ENCODE measurements at places on chromosomes 4 and X.

DNA sequence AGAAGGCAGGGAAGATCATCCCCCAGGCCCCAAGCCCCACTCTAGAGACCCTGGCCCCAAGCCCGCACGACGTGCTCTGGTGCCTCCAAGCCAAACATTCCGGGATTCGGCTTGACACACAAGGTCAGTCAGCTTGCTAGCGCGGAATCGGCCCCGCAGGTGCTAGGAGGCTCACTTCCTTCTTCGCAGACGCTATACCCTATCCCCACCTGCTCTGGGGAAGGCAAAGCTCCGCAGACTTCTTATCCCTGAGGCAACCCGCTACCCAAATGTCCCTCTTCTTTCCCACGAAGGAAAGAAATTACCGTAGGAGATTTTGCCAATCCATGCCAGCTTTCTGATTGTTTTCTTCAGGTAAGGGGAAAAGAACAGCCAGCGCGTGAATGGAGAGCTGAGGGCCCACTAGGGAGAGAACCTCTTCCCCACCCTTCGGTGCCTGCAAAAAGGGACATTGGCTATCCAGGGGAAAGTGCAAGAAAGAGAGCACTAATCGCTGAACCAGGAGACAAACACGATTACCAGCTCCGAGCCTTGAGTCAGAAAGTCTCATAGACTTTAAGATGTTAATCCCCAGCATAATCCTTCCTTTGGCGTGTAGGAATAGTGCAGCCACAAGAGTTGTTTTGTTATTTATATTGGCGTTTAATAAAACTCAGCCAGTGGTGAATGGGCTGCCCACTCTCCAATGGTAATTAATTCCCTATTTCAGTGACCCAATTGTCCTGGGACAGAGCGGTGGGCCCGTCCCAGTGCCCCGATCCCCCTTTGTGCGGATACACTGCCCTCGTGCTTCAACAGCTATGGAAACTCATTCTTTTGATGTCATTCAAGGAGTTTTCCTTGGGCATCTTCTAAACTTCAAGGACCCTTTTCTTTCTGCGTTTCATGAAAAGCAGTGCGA lies 5.4 kb upstream of the NEUROG2 start:
- no peak for DNase-seq

GRCh38 chr4:37976507-37976906 lies 16.3 kb downstream of the PTTG2 start:
- no peak for DNase-seq

- DNase-seq: no peak
Measured at GRCh38 chrX:100946299-100946927, 17.7 kb upstream of the XKRX start.

DNA sequence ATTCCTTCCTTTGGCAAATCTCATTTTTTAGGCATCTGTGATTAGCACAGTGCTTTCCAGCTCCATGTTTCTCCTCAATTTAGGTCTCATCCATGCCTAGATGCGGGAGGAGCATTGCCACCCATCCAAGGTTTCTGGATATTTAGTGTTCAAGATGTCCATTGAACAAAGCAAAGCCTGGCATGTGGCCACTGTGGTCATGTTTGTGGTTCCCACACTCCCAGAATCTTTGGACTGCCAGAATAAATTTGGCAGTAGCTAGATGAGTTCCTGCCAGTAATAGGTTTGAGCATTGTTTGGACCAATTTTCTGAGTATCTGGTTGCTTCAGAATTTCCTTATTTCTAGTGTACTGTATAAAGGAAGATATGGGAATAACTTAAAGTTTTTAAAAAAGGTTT lies 1124.1 kb downstream of the ADGRL3 start:
- DNase-seq: no peak

DNA sequence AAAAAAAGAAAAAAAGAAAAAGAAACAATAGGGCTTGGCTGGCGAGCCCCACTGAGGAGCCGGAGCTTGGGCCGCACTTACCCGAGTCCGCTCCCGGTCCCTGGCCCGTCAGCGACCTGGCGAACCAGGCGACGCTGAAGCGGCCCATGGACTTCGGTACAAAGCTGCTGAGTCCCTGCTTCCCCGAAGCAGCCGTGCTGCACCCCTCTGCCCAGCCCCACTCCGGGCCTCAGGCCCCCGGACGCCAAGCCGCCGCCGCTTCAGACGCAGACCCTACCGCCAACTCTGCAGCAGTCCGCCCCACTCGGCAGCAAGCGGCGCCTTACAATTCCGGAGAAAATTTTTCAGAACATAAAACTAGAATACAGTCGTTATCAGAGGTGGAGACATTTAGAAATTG lies 300.5 kb downstream of the OPHN1 start:
- no peak for DNase-seq

DNA sequence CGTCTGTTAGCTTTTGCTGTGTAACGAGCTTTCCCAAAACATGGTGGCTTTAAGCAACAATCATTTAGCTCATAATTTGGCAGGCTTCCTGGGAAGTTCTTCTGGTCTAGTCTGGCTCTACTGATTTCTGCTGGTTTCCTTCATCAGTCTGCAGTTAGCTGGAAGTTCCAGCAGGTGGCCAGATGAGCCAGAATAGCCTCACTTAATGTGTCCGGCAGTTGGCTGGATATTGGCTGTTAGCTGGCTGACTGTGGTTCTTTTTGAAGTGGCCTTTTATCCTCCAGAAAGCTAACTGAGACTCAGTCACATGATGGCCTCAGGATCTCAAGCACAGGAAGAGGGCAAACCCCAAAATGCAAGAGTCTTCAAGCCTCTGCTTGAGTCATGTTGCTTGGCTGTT lies 34.9 kb downstream of the FTHL17 start:
- DNase-seq: peak; percentile 11

- peak; percentile 25 for DNase-seq
Measured at GRCh38 chr4:139453041-139453370, 915 bp upstream of the RAB33B start.

All from NCI-H510A (cell line).